Spinal cord (tissue), 10 donors: ENCODE measurements at places on chromosomes 4 and X. TPM values are rescaled to one million over a fixed set of nuclear protein-coding genes. Genes with fewer than 3 reads are reported as not detected.

MSN gene
- 149 TPM for polyA plus RNA-seq

GRCh38 chr4:69057620-69058409, 38.5 kb upstream of the UGT2B7 start:
- H3K27ac ChIP-seq: peak overlapping the region; percentile 92
- H3K27me3 ChIP-seq: no peaks in the 10 kb centered on the region
- DNase-seq: peak; percentile 30
- H3K4me3 ChIP-seq: peak overlapping the region; percentile 26
- no peaks in the 10 kb centered on the region for H3K36me3 ChIP-seq

DNA sequence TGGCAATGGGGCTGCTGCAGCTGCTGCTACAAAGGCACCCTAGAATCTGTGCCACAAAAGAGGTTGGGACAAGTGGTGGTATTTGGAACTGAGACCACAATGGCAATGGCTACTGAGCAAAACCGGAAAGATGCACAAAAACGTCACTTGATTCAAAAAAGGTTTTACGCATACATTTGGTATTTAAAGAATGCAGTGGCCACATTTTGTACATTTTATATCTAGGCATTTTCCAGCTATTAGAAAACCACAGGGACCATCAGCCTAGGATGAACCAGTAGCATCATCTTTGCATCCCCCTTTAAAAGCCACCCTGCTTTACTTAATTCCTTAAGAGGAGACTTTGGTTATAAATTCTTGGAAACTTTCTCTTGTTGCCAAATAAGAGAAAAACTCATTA, 104.8 kb upstream of the CXCL13 start:
- H3K4me3 ChIP-seq: no peak overlapping the region
- no peak for DNase-seq
- H3K27me3 ChIP-seq: no peaks in the 10 kb centered on the region
- H3K36me3 ChIP-seq: no peaks in the 10 kb centered on the region

- no peak for DNase-seq
- H3K27ac ChIP-seq: no peak overlapping the region
- H3K27me3 ChIP-seq: peaks cover 28% of the 10 kb centered on the region
- H3K4me3 ChIP-seq: no peak overlapping the region
- no peaks in the 10 kb centered on the region for H3K36me3 ChIP-seq
- H3K4me1 ChIP-seq: peaks cover 14% of the 10 kb centered on the region
Measured at GRCh38 chrX:83512111-83512510, 4.0 kb downstream of the POU3F4 start.

DNA sequence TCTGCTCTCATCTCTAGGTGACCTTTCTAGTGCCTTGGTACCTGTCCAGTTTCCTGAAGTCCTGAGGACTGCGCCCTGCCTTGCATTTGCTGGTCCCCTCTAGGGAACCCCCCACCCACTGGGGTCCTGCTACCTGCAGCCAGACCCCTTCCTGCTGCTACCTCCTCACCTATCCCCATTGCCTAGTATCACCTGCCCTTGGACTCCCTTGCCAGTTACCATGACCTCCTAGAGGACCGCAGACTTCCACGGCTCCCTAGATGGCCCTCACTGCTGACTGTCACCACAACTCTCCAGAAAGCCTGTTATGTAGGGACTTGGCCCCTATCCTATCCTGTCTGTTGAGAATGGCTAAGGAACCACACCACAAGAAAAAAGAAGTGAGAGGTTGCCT, 166.6 kb downstream of the EFNB1 start:
- no peaks in the 10 kb centered on the region for H3K27me3 ChIP-seq
- H3K4me3 ChIP-seq: no peak overlapping the region
- peaks cover 34% of the 10 kb centered on the region for H3K4me1 ChIP-seq
- H3K27ac ChIP-seq: peak overlapping the region; percentile 17
- no peaks in the 10 kb centered on the region for H3K36me3 ChIP-seq

ALB gene
- 1.0 TPM for polyA plus RNA-seq

HSD17B13 gene
- polyA plus RNA-seq: 0.89 TPM

DNA sequence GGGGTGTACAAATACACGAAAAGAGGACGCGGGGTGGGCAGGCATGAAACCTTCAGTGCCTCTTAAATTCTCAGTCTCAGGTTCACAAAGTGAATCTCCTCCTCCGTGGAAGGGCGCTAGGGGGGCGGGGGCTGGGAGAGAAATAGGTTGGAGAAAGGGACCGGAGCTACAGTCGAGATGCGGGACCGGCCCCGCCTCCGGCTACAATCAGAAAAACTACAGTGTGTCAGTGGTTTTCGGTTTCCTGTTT, 3.4 kb downstream of the MAML3 start:
- peak overlapping the region; percentile 92 for H3K4me3 ChIP-seq
- H3K27me3 ChIP-seq: peaks cover 11% of the 10 kb centered on the region
- H3K36me3 ChIP-seq: no peaks in the 10 kb centered on the region
- H3K4me1 ChIP-seq: peaks cover 30% of the 10 kb centered on the region

DUSP21 gene
- not detected for polyA plus RNA-seq

SHROOM4 gene
- polyA plus RNA-seq: 15.5 TPM

GRCh38 chrX:110242371-110242770, 75.5 kb downstream of the AMMECR1 start:
- no peak overlapping the region for H3K4me3 ChIP-seq
- H3K27me3 ChIP-seq: no peaks in the 10 kb centered on the region
- H3K27ac ChIP-seq: no peak overlapping the region
- H3K4me1 ChIP-seq: no peaks in the 10 kb centered on the region
- DNase-seq: no peak

PLXNA3 gene
- 95.0 TPM for polyA plus RNA-seq

GRCh38 chr4:71941001-71941400, 90.8 kb upstream of the NPFFR2 start:
- no peak overlapping the region for H3K4me3 ChIP-seq
- no peak overlapping the region for H3K27ac ChIP-seq
- no peaks in the 10 kb centered on the region for H3K4me1 ChIP-seq

MAGEA9B gene
- polyA plus RNA-seq: not detected

- peak; percentile 20 for DNase-seq
- H3K36me3 ChIP-seq: no peaks in the 10 kb centered on the region
- peaks cover 5% of the 10 kb centered on the region for H3K27me3 ChIP-seq
Measured at GRCh38 chrX:100928660-100929613, at the start of gene XKRX. TSS of gene XKRX (minus strand) at chrX:100928917. CDS start at chrX:100928304, 613 bp downstream.

- H3K36me3 ChIP-seq: peaks cover 3% of the 10 kb centered on the region
- no peak for DNase-seq
- peaks cover 20% of the 10 kb centered on the region for H3K4me1 ChIP-seq
- H3K27ac ChIP-seq: peak overlapping the region; percentile 70
- no peaks in the 10 kb centered on the region for H3K27me3 ChIP-seq
Measured at GRCh38 chr4:184441461-184442313, 32.7 kb downstream of the IRF2 start.

FAT1 gene
- 129 TPM for polyA plus RNA-seq

TEX11 gene
- polyA plus RNA-seq: not detected

DNA sequence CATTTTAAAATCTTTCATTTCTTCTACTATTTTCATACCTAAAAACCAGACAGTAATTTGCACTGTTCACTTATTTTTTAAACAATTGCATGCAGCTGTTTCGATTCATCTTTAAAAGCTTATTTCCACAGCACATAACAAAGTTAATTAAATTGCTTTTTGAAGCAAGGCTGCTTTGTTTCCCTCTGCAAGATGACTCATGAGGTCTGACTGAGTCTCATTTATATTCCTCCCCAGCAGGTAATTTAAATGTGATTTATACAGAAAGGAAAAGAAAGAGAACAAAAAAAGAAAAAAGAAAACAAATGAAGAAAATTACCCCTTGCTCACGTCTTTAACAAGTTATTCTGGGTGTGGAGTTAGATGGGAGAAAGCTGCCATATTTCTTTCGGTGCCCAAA, 22.8 kb downstream of the VMA21 start:
- H3K27me3 ChIP-seq: no peaks in the 10 kb centered on the region
- no peak for DNase-seq
- no peak overlapping the region for H3K27ac ChIP-seq
- H3K4me1 ChIP-seq: no peaks in the 10 kb centered on the region
- no peaks in the 10 kb centered on the region for H3K36me3 ChIP-seq
- H3K4me3 ChIP-seq: no peak overlapping the region
